Vagina (tissue), 2 donors: ENCODE measurements at places on chromosomes 12 and 14.

DNA sequence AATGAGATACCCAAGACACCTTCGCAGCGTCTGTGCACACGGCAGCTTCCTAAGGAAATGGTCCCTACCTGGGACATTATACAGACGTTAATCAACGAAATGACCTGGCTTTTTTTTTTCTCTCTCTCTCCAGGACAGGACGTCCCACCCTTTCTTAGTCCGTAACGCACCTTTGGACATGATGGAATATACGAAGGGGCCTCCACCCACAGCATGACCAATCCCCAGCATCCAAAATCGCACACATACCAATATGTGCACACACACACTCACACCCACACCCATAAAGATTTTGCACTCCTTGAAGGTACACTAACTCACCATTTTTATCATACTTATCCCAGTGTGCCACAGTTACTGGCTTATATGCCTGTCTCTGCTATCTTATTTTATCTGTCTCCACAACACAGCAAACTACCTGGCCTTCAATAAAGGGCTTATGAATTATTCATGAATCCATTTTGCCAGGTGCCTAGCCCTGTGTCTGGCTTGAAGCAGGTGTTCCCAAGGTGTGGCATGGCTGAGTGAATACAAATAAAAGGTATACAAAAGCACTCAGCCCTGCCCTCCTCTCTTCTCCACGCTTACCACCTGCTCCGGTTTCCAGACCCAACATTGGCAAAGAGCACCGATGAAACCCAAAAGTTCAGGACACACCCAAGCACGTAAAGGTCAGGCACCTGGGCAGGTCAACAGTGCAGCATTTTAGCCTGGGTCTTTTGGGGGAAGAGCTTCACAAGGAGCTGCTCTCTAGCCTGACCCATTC lies 2.2 kb downstream of the SCNN1A start:
- no peak for DNase-seq

- no peak for DNase-seq
Observed at GRCh38 chr12:108157870-108158459, 28.9 kb downstream of the WSCD2 start.

GRCh38 chr14:36585100-36585499 lies 2.7 kb upstream of the NKX2-8 start:
- DNase-seq: no peak

DNA sequence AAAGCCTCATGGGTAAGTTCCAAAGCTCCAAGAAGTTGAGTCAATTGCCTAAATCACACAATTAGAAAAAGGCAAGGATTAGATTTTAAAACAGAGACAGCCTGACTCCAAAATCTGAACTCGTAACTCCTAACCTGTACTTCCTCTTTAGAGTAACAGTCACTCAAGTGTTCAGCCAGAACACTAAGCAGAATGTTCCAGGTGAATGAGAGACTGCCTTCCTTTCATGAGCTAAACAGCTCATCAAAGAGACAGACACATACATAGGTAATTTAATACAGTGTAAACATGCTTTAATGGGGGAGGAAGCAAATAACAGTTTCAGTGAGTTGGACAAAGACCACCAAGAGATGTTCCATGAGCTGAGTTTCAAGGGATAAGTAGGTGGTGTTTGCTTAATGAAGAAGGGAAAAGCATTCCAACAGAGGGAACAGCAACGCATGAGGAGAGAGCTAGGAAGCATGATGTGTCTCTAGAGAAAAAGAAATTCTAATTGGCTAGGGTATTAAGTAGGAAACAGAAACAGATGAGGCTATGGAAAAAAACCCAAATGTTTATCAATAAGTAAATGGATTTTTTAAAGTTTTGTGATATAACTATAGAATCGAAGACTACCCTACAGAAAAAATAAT lies 403.9 kb downstream of the MED13L start:
- DNase-seq: no peak

DNA sequence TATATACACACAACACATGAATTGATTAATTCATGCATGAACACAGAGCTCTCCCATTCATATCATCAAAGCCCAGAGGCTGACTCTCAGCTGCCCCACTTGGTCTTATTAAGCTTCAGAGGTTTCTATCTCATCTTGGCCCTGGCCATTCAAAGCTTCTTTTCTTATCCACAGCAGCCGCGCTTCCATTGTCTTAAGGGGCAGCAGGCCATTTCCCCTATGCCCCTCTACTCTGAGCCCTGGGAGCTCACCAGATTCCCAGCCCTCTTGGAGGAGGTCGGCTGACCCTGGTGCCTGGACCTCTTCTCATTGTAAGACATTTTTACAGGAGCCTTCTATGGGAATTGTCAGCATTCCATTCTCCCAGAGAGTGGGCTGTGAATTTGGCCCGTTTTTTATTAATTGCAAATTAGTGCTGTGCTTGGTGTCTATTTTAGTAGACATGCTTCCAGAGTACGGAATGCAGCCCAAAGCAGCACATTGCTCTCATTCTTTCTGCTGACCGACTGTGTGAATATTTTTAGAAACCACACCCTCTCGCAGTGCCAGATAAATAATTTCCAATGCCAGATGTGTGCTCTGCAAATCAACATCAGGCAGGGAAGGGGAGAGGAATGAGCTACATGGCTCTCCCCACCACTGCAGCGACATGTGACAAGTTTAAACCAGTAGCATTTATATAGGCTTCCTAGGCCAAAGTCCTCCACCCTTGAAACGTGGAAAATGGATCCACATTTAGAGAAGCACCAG lies 58.5 kb downstream of the NUAK1 start:
- peak; percentile 80 for DNase-seq
